ENCODE measurements at places on chromosomes 12 and 14.

DNA sequence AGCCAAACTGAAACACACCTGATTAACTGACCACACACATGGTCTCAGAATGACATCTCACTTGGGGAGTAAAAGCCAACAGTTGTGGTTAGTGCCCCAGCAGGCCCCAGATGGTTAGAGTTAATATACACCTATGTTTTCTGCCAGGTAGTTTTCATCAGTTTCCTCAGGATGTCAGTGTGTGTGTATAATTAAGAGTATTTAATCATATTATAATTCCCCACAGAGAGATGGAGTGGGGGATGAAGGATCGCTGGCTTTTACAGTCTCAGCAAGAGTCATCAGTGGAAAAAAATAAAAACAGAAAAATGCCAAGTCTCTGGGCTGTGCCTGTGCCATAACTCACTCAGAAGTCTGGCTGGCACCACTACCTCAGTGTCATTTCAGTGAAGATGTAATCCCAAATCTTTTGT is 412.5 kb downstream of the ZFP36L1 start:
- no peak for DNase-seq

DNA sequence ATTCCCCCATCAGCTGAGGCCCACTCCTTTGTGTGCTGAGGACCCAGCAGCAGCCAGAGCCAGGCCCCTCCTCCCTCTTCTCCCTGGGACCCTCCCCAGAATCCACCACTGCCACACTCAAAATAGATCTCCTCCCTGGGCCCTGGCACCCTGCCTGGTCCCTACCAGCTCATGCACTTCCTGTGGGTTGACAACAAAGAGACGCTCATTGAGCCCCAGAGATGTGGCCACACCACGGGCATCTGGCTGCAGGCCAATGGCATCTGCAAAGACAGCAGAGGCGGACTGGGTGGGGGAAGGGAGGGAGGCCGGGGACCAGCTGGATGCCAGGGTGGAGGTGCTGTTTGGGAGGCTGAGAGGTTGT is 16.0 kb upstream of the ENDOU start:
- no peak for DNase-seq

GRCh38 chr14:47044841-47045240 is 393.3 kb upstream of the RPL10L start:
- no peak for DNase-seq

- DNase-seq: no peak
These were observed 33.0 kb upstream of the ATF7IP start for GRCh38 chr12:14332482-14332881.

GRCh38 chr12:124510301-124510970 is 57.0 kb downstream of the NCOR2 start:
- no peak for DNase-seq

- DNase-seq: no peak
These were observed 301.4 kb downstream of the BMP4 start for GRCh38 chr14:53655080-53655785.

- peak; percentile 43 for DNase-seq
These were observed 24.0 kb downstream of the TTC9 start for GRCh38 chr14:70665448-70666360.

DNA sequence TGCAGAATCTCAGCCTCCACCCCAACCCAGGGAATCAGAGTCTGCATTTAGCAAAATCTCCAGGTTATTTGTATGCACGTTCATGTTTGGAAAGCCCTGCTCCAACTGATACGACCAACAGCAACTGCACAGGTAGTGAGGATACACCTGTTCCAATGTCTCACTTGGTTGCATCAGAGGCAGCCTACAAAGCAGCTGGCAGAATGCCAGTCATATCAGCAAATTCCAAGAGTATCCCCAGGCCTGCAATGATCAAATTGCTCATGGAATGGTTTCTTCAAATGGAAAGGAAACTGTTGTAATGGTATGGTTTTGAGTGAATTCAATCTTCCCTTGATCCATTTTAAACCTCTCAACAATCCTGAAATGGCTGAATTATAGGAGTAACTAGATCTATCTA is 75.4 kb downstream of the GRIP1 start:
- no peak for DNase-seq

DNA sequence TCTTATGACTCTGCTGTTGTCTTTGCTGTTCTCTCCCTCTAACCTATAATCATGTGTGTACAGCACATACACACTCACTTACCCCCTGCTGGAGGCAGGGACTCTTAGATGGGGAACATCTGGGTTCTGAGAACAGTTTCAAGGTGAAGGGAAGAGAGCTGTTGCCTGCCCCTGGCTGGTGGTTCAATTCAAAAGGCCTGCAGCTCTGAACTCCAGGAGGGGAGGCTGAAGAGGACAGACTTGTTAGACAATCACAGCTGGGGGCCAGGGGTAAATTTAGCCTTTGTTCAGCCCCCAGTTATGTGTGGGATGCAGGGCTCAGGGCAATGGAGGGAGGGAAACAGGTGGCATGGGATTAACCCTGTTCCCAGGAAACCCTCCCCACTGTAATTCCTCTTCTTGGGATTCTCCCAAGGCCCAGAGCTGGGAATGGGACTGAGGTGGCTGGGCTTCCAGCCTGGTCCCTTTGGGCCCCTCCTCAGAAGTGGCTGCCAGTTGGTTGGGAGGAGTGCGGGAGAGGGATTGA is 1.9 kb downstream of the MYL6B start:
- DNase-seq: no peak

GRCh38 chr12:16154990-16155389 is 122.5 kb downstream of the SLC15A5 start:
- DNase-seq: no peak

GRCh38 chr12:74646831-74647230 is 109.2 kb downstream of the ATXN7L3B start:
- no peak for DNase-seq

All from hepatic stellate cell (primary cell).